Right forelimb (tissue), 1 donor: ENCODE measurements at places on chromosomes 1 and 21.
A peak's percentile ranks its signal among the peaks of the same experiment; 100 is the strongest.

DNA sequence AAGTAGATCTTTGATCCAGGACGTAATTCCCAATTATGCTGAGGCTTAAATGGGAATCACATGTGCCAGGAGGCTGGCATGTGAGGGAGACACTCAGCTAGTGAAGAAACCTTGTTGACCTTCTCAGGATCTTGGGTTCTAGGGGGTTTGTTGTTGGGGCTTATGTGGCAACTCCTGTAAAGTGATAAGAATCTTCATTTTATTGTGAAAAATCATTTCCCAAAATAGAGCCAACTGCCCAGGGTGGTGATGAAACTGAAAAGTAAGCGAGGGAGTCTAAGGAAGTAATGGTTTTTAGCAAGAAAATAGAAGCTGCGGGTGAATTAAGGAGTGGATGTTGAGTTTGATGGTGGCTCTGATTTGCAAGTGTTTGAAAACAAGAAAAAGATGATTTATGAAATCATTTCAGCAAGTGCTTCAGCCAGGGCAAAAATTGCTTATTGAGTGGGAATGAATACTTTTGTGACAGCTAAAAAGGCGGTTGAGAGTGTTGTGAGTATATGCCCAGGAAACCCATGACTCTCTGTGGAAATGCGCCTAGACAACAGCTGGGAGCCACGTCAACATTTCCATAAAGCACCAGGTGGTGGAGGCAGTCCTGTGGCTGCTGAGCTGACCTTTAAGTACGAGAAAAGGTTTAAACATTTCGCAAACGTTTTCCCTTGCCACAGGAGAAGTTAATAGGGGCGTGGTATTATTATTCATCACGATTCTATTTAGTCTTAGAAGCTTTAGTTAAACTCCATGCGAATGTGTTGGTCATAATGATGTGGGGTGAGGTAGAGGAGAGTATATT lies 102.7 kb downstream of the HMGB4 start:
- DNase-seq: no peak

DNA sequence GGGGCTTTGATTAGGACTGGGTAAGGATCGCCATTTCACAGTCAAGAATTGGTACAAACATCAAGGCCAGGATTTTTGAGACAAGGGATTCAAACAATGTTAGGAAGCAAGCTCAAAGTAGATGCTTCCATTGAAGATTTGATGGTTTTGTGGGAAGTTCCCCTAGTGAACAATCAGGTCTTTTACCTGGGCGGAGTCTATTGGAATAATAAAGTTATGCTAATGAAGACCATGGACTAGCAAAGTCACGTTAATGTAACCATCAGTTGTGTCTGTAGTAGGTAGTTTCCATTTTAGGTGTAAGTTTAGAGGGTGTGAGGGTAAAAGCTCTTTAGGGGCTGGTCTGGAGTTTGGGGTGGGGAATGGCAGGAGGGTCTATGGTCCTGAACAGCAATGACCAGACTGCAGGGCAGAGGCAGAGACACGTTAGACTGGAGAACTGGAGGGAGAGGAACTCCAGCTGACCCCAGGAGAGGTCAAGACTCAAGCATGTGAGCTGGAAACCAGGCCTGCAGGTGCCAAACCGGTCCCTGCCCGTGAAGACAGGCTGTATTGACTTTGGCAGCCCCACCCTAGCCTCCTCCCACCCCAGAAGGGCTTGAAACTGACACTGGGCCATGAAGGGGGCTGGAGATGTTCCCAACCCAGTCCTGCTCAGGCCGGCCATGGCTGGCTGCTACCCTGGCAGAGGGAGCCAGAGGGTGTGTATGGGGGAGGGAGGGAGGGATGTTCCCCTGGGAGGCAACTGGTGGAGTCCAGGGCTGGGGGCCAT lies 36.0 kb upstream of the GPR37L1 start:
- DNase-seq: no peak

DNA sequence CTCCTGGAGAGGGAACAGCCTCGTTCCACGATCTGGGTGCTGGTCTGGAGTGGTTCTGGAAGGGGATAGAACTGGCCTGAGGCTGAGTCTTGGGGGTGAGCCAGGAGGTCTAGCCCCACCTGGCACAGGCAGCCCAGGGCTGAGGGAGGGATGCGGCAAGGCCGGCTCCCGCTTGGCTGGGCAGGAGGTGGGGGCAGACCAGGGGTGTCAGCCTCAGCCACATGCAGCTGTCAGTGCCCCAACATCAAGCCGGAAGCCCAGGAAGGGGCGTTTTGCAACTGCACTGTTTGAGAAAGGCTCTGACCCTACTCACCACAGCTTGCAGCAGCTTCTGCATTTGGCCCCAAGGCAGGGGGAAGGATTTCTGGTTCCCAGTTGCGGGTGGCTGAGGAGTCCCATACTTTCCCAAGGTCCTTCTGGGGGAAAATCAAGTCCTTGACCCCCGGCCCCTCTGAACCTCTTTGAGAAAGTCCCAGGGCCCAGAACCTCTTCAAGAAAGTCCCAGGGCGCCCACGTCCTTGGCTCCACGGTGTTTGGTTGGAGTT lies 2.0 kb downstream of the EFHD2 start:
- no peak for DNase-seq

DNA sequence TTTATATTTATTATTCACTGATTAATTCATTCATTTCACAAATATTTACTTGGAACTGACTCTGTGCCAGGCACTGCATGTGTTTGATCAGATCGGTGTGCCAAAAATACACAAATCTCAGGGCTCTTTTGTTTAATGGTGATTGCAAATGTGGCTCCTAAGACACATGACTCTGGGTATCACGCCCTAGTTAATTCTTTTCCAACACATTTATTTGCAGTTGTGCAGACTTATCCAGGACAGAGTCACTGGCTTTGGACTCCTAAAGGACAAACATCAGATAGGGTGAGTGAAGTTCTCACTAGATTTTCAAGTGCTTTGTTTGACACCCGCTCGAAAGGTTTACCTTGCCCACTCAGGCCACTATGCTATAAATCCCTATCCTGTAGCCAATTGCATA lies 335.5 kb downstream of the BARHL2 start:
- no peak for DNase-seq

- DNase-seq: peak; percentile 89
These were observed 2.8 kb upstream of the CD1D start for GRCh38 chr1:158177700-158178450.

GRCh38 chr1:209493559-209493958 lies 90.0 kb upstream of the CAMK1G start:
- no peak for DNase-seq

DNA sequence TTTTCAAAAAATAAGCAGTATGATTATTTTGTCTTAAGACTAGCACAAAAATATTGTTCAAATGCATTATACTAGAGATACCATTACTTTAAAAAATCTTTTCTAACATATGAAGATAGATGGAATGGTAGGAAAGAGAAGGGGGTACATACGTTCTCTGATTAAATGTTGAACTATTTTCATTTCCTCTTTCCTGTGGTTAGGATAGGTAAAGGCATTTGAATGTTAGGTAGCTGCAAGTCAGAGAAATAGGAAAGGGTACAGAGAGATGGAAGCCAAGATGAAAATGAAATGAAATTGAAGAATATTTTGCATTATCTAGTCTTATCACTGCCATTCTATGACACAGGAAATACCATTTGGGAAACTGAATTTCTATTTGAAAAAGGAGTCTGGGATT lies 28.3 kb downstream of the TLCD4 start:
- DNase-seq: no peak

GRCh38 chr21:45470773-45471524 lies 66.0 kb downstream of the COL18A1 start:
- DNase-seq: no peak
